Testis (tissue), 5 donors: ENCODE measurements at places on chromosomes 5 and 9.

GRCh38 chr9:116687754-116688135 is 640 bp downstream of the TRIM32 start:
- no peaks in the 10 kb centered on the region for H3K36me3 ChIP-seq
- no peaks in the 10 kb centered on the region for H3K4me1 ChIP-seq
- no peak for DNase-seq
- peak overlapping the region; percentile 84 for H3K4me3 ChIP-seq
- H3K27me3 ChIP-seq = no peaks in the 10 kb centered on the region
- H3K27ac ChIP-seq = peak overlapping the region; percentile 78

- no peaks in the 10 kb centered on the region for H3K36me3 ChIP-seq
- peaks cover 10% of the 10 kb centered on the region for H3K4me1 ChIP-seq
- no peak overlapping the region for H3K4me3 ChIP-seq
- H3K27ac ChIP-seq = no peak overlapping the region
Observed at GRCh38 chr5:110356677-110357076, 369.8 kb downstream of the TMEM232 start.

GRCh38 chr9:82670000-82670399 is 392.9 kb downstream of the RASEF start:
- H3K27me3 ChIP-seq = no peaks in the 10 kb centered on the region
- H3K36me3 ChIP-seq = no peaks in the 10 kb centered on the region
- H3K27ac ChIP-seq = no peak overlapping the region
- no peaks in the 10 kb centered on the region for H3K4me1 ChIP-seq
- no peak for DNase-seq

- H3K27me3 ChIP-seq = no peaks in the 10 kb centered on the region
- no peak overlapping the region for H3K27ac ChIP-seq
- H3K4me3 ChIP-seq = no peak overlapping the region
- H3K4me1 ChIP-seq = peaks cover 13% of the 10 kb centered on the region
- H3K36me3 ChIP-seq = no peaks in the 10 kb centered on the region
Observed at GRCh38 chr5:97627272-97627671, 444.2 kb upstream of the RIOK2 start.
